ENCODE measurements at places on chromosomes 3 and 15. TPM values are rescaled to one million over a fixed set of nuclear protein-coding genes. Genes with fewer than 3 reads are reported as not detected.

DNA sequence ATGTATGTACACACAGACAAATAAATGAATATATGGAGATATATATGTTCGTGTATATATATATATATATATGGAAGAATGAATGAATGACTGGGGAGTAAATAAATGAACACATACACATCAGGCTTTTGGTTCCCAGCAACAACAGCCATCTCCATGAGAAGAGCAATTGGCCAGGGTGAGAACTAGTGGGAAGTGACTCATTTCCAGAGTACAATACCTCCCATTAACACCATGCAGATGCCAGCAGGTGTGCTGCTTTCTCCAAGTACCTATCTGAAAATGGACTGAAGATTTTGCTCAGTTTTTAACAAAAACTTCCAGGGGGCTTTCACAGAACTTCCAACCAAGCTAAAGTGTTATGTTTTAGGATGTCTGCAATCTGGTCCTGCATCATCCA, 179.8 kb upstream of the SLC2A2 start:
- no peak for DNase-seq

GRCh38 chr3:183378545-183378944, 49.9 kb downstream of the MCF2L2 start:
- DNase-seq: no peak

The AGTR1 gene
- 22.8 TPM for polyA plus RNA-seq

The CCDC39 gene
- polyA plus RNA-seq: 4.6 TPM

The CEP152 gene
- 3.3 TPM for polyA plus RNA-seq

The ROBO2 gene
- polyA plus RNA-seq: 7.2 TPM

The CTSH gene
- 25.3 TPM for polyA plus RNA-seq
